ENCODE measurements at places on chromosomes 16 and 17. TPM values are rescaled to one million over a fixed set of nuclear protein-coding genes. Genes with fewer than 3 reads are reported as not detected.

DNA sequence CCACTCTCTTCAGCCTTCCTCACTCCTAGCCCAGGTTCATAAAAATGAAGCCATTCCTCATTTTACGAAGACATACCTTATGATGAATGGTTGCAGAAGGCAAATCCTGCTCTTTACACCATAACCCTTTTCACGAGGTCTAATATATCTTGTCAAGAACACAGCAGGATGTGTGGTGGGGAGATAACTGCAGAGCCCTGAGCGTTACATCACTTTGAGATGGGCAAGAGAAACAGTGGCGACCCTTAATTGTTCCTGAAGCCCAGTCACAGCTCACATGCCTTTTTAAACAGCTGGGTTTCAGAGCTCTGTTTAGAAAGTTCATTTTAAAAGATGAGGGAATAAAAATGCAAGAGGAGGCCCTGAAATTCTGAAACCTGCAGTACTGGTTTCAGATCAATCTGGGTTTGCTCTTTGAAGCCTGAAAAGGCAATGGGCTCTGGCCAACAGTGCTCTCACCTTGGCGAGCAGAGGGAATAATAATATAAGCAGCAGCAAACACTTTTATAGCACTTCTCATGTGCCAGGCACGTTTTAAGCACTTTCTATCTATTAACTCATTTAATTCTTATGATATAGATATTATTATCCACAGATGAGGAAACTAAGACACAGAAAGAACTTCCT lies 2.9 kb downstream of the FAM117A start:
- DNase-seq, result no peak

GRCh38 chr16:6428861-6429260 lies 903.8 kb upstream of the RBFOX1 start:
- DNase-seq, result no peak

DNA sequence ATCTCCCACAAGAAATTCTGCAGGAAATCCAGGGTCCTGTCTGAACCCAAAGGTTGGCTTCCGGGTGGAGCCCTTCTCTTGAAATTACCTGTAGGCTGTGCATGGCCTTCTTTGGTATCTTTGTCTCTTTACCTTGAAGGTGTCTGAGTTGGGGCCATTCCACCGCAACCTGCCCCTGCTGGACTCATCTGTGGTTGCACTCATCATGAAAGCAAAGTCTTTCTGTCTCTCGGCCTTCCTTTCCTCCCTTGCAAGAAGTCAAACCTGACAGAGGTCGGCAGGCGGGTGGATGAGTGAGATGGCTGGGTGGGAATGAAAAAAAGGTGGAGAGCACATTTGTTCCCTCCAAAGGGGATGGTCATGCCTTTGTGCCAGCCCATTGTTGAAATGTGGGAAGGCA lies 25.1 kb downstream of the SALL1 start:
- DNase-seq, result no peak

DNA sequence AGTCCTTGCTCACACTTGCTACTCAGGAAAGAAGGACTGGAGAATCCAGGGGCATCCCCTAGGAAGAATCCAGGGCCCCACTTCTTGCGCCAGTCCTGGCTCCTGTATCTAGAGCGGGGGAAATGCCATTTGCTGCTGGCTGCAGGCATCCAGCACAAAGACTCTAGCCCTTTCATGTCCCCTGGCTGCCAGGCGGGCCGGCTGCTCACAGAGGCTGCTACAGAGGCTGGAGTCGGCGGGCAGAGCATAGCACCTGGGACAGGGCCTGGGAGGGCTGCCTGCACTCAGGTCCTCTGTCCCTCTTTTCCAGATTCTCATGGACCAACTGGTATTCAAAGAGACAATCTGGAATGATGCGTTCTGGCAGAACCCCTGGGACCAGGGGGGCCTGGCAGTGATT lies 13.8 kb downstream of the SMIM5 start:
- no peak for DNase-seq

DNA sequence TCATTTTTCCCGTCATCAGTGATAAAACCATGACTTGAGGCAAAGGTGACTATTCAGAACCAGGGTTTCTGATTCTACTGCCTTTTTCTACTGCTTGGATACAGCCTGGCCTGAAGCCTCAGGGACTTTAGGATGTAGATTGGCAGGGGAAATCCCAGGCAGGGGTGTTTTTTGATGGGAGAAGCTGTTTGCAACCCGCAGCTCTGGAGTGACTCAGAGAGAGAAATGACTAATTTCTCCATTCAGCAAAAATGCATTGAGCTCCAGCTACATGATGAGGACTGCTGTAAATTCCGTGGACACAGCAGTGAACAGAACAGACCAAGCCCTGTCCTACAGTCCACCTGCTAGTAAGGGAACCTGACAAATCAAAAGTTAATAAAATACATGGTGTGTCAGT lies 560.6 kb downstream of the CDH13 start:
- no peak for DNase-seq

DNA sequence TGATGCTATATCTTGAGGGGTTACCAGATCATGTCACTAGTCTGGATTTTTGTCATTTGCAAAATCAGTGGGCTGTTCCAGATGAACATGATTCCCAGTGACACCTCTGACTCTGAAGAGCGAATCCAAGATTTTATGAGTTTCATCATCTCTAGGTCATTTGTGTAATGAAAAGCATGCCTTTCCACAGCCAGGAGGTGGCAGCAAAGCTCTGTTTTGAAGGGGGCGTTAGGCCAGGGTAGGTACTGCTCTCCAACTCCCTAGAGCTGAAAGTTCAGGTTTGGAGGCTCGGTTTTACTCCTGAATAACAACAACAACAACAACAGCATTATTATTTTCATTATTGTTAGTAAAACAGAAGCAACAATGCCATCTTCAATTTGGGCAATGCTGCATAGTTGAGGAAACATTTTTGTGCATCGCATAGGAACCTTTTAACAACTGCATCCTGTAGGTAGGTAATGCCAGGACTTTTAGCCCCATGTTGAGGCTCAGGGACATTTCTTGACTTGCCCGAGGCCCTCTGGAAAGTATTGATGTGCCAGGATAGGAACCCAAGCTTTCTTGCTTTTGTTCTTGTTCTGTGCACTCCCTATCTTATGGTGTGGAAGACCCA lies 77.0 kb downstream of the MYH13 start:
- peak; percentile 71 for DNase-seq

- DNase-seq, result no peak
Observed at GRCh38 chr17:4204190-4204589, 59.6 kb downstream of the ANKFY1 start.

- DNase-seq, result no peak
Observed at GRCh38 chr17:16512011-16512410, 20.0 kb upstream of the LRRC75A start.

- DNase-seq, result no peak
Observed at GRCh38 chr16:20897253-20897897, 2.8 kb downstream of the DCUN1D3 start.

DNA sequence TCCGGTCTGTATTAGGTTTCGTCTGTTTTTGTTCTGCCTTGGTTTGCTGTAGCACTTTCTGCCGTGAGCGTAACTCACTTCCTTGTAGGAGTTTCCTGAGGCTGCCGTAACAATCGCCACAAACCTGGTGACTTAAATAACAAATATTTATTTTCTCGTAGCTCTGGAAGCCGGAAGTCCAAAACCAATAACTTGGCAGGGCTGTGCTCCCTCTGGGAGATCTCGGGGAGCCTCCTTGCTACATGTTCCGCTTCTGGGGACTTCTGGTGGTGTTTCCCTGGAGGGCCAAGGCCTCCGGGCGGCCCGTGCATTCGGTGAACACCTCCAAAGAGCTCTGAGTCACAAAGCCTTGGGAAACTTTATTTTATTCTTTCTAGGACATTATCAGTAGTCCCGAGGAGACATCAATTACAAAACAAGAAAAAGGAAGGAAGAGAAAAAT lies 6.8 kb upstream of the WDR45B start:
- DNase-seq, result no peak

GRCh38 chr17:44348234-44348987 lies 3.3 kb downstream of the GRN start:
- no peak for DNase-seq

- DNase-seq, result no peak
Observed at GRCh38 chr16:55142405-55142804, 181.6 kb upstream of the IRX6 start.

DNA sequence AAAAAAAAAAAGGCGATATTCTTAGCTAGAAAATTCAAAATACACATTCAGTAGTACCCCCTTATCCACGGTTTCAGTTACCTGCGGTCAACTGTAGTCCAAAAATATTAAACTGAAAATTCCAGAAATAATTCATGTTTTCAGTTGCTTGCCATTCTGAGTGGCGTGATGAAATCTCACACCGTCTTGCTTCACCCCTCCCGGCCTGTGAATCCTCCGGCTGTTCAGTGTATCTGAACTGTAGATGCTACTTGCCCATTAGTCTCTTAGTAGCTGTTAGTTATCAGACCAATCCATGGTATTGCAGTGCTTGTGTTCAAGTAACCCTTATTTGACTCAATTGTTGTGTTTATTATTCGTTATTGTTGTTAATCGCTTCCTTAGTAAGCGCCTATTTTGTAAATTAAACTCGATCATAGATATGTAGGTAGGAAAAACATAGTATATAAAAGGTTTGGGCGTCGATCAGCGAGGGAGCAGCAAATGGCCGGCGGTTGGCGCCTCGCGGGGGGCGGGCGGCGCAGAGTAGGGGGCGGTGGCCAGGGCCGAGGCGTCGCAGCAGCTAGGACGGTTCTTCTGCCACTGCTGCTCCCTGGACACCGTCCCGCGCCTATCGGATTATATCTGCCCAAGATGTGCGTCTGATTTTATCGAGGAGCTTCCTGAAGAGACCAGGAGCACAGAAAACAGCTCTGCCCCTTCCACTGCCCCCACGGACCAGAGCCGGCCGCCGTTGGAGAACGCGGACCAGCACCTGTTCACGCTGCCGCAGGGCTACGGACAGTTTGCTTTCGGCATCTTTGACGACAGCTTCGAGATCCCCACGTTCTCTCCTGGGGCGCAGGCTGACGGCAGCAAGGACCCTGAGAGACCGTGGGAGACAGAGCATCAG lies 39.8 kb upstream of the AKAP1 start:
- no peak for DNase-seq

- DNase-seq, result no peak
Observed at GRCh38 chr17:66807182-66807581, 27.7 kb upstream of the CACNG5 start.

GRCh38 chr17:68455901-68456338 lies 1.4 kb downstream of the WIPI1 start:
- no peak for DNase-seq

GRCh38 chr16:79871906-79872305 lies 271.4 kb upstream of the MAF start:
- no peak for DNase-seq

DNA sequence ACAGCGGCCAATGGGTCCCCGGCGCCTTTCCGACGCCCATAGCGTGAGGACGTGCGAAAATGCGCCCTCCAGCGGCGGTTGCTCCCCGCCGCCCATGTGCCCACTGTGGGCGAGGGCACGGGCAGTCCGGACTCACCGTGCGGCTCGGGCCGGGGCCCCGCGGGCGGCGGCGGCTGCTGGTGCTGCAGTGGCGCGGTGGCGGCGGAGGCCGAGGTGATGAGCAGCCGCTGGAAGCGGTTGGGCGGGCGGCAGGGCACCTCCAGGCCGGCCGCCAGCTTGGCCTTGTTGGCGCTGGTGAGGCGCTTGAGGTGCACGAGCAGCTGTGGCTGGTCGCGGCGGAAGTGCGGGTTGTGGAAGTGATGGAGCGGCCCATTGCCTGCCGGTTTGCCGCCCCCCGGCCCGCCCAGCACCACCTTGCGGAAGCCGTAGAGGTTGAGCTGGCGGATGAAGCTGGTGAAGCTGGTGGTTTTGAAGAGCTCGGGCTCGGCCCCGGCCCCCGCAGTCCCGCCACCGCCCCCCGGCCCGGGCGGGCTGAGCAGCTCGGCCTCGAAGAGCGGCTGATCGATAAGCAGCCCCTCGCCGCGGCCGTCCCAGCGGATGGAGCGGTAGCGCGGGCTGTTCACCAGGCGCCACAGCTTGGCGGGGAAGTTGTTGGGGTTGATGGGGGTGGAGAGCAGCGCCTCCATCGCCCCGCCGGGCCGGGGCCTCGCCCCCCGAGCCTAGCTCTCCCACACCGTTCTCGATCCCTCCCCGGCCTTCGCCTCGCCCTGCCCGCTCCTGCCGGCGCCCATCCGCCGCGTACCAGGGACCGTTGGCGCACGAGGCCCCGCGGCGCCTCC lies at the start of gene HSF5:
HSF5 (minus strand) TSS at position 820 of the 839 bp plus-strand sequence; CDS start at position 686, 134 bp downstream.
- peak; percentile 38 for DNase-seq

- DNase-seq, result no peak
Observed at GRCh38 chr16:10519929-10520868, 60.2 kb downstream of the EMP2 start.

- DNase-seq, result no peak
Observed at GRCh38 chr16:30820952-30821421, 34.0 kb upstream of the ZNF629 start.

DNA sequence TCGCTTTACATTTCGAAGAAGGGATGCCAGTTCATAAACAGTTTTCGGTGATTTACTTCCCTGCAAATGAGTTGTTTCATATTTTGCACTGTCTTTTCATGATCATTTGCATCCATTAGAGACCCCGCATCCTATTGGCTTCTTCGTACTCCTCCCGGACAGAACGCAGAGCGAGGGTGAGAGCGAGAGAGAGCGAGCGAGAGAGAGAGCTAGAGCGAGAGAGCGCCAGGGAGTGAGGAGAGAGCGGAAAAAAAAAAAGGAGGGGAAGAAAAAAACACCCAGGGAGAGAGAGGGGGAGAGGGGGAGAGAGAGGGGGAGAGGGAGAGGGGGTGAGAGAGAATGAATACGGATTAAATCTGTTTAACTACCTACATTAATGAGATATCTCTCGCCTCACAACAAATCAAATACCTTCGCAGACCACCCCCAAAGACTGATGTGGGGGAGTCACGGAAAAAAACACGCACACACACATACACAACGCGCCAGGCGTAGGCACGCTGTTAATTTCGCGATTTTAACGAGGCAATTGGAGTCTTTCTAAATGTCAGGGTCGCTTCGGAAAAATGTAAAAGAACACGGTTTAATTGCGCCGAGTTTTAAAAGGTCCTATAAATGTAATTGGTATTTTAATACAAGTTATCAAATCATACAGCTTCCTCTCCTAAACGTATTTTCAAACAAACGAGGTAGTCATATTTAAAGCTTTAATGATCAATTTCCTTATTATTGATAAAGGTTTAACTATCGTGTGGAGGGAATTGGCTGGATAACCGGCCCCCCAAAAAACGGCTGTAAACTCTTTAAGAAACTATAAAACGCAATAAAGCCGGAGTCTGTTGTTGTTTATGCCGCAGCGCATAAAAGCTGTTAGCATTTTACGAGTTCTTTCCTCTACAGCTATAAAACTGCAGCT lies at the start of gene HOXB8:
HOXB8 (minus strand) TSS at position 246 of the 916 bp plus-strand sequence. CDS start 588 bp downstream, outside the sequence.
- DNase-seq, result no peak

GRCh38 chr17:77926981-77927380 lies 31.5 kb upstream of the TNRC6C start:
- no peak for DNase-seq

- no peak for DNase-seq
Observed at GRCh38 chr16:86281421-86281820, 228.9 kb upstream of the FOXF1 start.

GRCh38 chr17:37494401-37494831 lies 4.7 kb downstream of the DUSP14 start:
- no peak for DNase-seq

- DNase-seq, result no peak
Observed at GRCh38 chr17:55706808-55707773, 15.6 kb downstream of the TMEM100 start.

Gene TPSB2
- polyA plus RNA-seq, result 0.18 TPM

Gene CA10
- 14.7 TPM for polyA plus RNA-seq

Gene CACNG3
- polyA plus RNA-seq, result not detected

Gene OTOP2
- polyA plus RNA-seq, result not detected

Gene OSGIN1
- polyA plus RNA-seq, result 0.30 TPM

Gene AURKB
- polyA plus RNA-seq, result 49.9 TPM

Gene PHKB
- polyA plus RNA-seq, result 101 TPM

Gene TERB1
- 0.12 TPM for polyA plus RNA-seq

Gene SCARF1
- 6.3 TPM for polyA plus RNA-seq

Gene ASGR1
- polyA plus RNA-seq, result 6.1 TPM

Gene CTF1
- polyA plus RNA-seq, result 6.4 TPM

Gene TMEM238L
- polyA plus RNA-seq, result 3.3 TPM

Gene CIBAR2
- 0.27 TPM for polyA plus RNA-seq

Gene MT1M
- polyA plus RNA-seq, result 0.30 TPM
